ENCODE measurements at places on chromosomes 3 and 15. TPM values are rescaled to one million over a fixed set of nuclear protein-coding genes. Genes with fewer than 3 reads are reported as not detected.

Gene FSTL1
- total RNA-seq, result 63.5 TPM

Gene SLC7A14
- total RNA-seq, result 5.6 TPM

Gene ACAD9
- 49.1 TPM for total RNA-seq

Gene ADCY5
- 39.8 TPM for total RNA-seq

Gene FAM98B
- total RNA-seq, result 33.2 TPM
